ENCODE measurements at places on chromosomes 7 and 10.
A peak's percentile ranks its signal among the peaks of the same experiment; 100 is the strongest.

- peaks cover 8% of the 10 kb centered on the region for H3K4me1 ChIP-seq
- ATAC-seq, result peak; percentile 44
- no peaks in the 10 kb centered on the region for H3K36me3 ChIP-seq
These were observed 538.7 kb downstream of the DNAJB6 start for GRCh38 chr7:157875230-157876179.

DNA sequence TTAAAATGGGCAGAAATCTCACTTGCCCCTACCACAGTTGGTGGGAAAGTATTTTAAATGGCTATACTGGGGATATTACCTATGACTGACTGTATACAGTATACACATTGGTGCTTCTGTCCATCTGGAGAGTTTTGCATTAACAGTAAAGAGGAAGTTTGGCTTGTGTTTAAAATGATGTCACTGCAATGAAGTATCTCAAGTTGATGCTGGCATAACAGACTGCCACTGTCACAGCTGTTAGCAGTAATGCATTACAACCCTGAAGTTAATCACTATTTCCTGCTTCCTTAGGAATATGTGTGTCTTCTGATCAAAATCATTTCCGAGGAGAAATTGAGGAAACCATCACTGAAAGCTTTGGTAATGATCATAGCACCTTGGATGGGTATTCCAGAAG is 1.9 kb downstream of the DKK1 start:
- no peak for ATAC-seq
- H3K27ac ChIP-seq, result no peak overlapping the region
- no peak overlapping the region for H3K4me3 ChIP-seq
- H3K36me3 ChIP-seq, result no peaks in the 10 kb centered on the region

GRCh38 chr7:98852826-98853225 is 17.0 kb downstream of the TMEM130 start:
- no peak overlapping the region for H3K4me3 ChIP-seq
- no peak for ATAC-seq
- no peak overlapping the region for H3K27ac ChIP-seq
- H3K36me3 ChIP-seq, result peaks cover 9% of the 10 kb centered on the region

GRCh38 chr7:101953248-101953819 is 135.9 kb downstream of the CUX1 start:
- peak; percentile 87 for ATAC-seq
- peak overlapping the region; percentile 46 for H3K4me3 ChIP-seq
- H3K4me1 ChIP-seq, result peaks cover 56% of the 10 kb centered on the region
- peaks cover 11% of the 10 kb centered on the region for H3K36me3 ChIP-seq
- no peaks in the 10 kb centered on the region for H3K27me3 ChIP-seq

- H3K4me1 ChIP-seq, result peaks cover 16% of the 10 kb centered on the region
- H3K27ac ChIP-seq, result peak overlapping the region; percentile 14
- peak; percentile 61 for ATAC-seq
- peak overlapping the region; percentile 82 for H3K4me3 ChIP-seq
- H3K27me3 ChIP-seq, result peaks cover 62% of the 10 kb centered on the region
These were observed 513 bp downstream of the ODAD2 start for GRCh38 chr10:27998178-27998953.

- peaks cover 35% of the 10 kb centered on the region for H3K4me1 ChIP-seq
- no peak overlapping the region for H3K4me3 ChIP-seq
- ATAC-seq, result no peak
- H3K36me3 ChIP-seq, result peaks cover 37% of the 10 kb centered on the region
- H3K27me3 ChIP-seq, result no peaks in the 10 kb centered on the region
These were observed 9.1 kb downstream of the SDHAF3 start for GRCh38 chr7:97126483-97127171.

- H3K4me1 ChIP-seq, result no peaks in the 10 kb centered on the region
- H3K36me3 ChIP-seq, result no peaks in the 10 kb centered on the region
- no peak for ATAC-seq
These were observed 227.2 kb downstream of the NSUN6 start for GRCh38 chr10:18424200-18424599.

- no peak overlapping the region for H3K4me3 ChIP-seq
- no peak overlapping the region for H3K27ac ChIP-seq
- ATAC-seq, result no peak
- H3K36me3 ChIP-seq, result no peaks in the 10 kb centered on the region
- no peaks in the 10 kb centered on the region for H3K27me3 ChIP-seq
These were observed 381.7 kb downstream of the GPAM start for GRCh38 chr10:111801841-111802240.

- H3K4me1 ChIP-seq, result peaks cover 17% of the 10 kb centered on the region
- H3K27me3 ChIP-seq, result no peaks in the 10 kb centered on the region
- H3K36me3 ChIP-seq, result peaks cover 2% of the 10 kb centered on the region
- no peak overlapping the region for H3K27ac ChIP-seq
- H3K4me3 ChIP-seq, result no peak overlapping the region
These were observed 1.4 kb upstream of the ASNS start for GRCh38 chr7:97873606-97874005.

- no peaks in the 10 kb centered on the region for H3K4me1 ChIP-seq
- H3K27ac ChIP-seq, result no peak overlapping the region
- no peak overlapping the region for H3K4me3 ChIP-seq
- H3K27me3 ChIP-seq, result peaks cover 8% of the 10 kb centered on the region
- no peak for ATAC-seq
These were observed 26.9 kb downstream of the ADCY1 start for GRCh38 chr7:45601094-45601493.

- peaks cover 36% of the 10 kb centered on the region for H3K4me1 ChIP-seq
- H3K27me3 ChIP-seq, result no peaks in the 10 kb centered on the region
These were observed 31.1 kb upstream of the TOMM7 start for GRCh38 chr7:22853674-22854157.

- no peak for ATAC-seq
- H3K27ac ChIP-seq, result no peak overlapping the region
- H3K36me3 ChIP-seq, result peaks cover 7% of the 10 kb centered on the region
- H3K4me3 ChIP-seq, result no peak overlapping the region
- H3K4me1 ChIP-seq, result peaks cover 6% of the 10 kb centered on the region
These were observed 15.2 kb downstream of the FGL2 start for GRCh38 chr7:77184463-77184862.

GRCh38 chr7:158957921-158958491 is 101.6 kb downstream of the DYNC2I1 start:
- peak; percentile 70 for ATAC-seq
- no peak overlapping the region for H3K27ac ChIP-seq
- peaks cover 18% of the 10 kb centered on the region for H3K4me1 ChIP-seq
- H3K4me3 ChIP-seq, result peak overlapping the region; percentile 66
